Lung microvascular endothelial cell (primary cell): ENCODE measurements at places on chromosomes 13 and 19. TPM values are rescaled to one million over a fixed set of nuclear protein-coding genes. Genes with fewer than 3 reads are reported as not detected.

Gene CGB8
- not detected in 2 replicates for total RNA-seq

GRCh38 chr19:19276851-19277250 is 3.8 kb upstream of the TM6SF2 start:
- DNase-seq: no peak

GRCh38 chr13:29761815-29762214 is 88.6 kb downstream of the UBL3 start:
- DNase-seq: no peak

Gene LSR
- 0.20 and 0.44 TPM in 2 replicates for total RNA-seq

Gene CKAP2
- total RNA-seq: 9.5 and 16.8 TPM in 2 replicates

DNA sequence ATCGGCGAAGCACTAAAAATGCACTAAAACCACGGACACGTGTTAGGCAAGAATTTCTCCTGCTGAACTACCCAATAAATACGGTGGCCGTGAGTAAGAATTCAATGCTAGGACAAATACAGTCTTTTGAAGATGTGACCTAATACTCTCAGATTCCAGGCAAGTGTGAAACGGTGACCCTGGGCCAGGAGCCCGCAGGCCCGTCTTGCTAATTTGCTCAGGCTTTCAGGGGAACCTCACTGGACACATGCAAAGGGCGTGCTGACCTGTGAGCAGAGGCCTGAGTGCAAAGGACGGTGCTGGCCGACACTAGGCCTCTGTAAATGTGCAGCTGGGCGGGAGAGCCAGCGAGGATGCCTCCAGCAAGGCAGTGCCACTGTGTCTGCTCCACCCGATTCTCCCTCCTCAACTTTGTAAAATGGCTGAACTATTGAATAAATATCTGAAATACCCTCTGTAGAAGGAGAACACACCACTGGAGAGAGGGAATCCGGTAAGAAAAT is 70.1 kb downstream of the STK24 start:
- peak; percentile 19 for DNase-seq

DNA sequence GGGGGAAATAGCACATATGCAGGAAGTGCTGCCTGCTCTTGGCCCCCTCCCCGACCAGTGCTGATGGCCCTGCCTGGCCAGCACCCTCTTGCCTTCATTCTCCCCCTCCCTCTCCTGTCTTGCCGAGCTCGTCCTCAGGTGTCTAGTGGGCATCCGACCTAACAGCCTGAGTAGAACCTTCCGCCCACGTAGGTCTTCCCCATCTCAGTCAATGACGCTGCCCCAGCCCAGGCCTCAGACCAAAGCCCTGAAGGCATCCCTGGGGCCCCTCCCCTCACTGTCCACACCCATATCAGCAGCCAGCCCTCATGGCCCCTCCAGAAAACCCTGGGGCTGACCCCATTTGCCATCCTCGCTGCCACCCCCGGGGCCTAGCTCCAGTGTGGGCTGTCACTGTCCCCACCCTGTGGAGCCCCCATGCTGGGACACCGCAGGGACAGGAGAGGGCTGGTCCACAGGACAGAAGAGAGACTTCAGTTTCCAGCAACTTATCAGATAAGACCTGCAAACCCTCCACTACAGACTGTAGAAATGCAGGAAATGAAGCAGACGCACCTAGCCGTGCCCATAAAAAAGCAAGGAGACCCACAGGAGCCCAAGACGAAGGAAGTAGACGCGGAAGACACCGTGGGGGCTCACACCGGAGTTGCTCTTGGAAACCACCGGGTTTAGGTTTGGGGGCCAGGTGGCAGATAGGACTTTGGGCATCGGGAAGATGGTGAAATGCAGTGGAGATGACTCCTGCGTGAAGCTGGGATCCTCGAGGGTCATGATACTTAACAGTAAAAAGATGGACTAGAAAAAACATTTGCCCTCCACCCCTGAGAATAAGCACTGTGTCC is 38.3 kb downstream of the AP1M1 start:
- DNase-seq: no peak

Gene C1QTNF9B
- not detected in 2 replicates for total RNA-seq

- DNase-seq: peak; percentile 72
Observed at GRCh38 chr13:109494925-109495369, 291.4 kb downstream of the IRS2 start.

DNA sequence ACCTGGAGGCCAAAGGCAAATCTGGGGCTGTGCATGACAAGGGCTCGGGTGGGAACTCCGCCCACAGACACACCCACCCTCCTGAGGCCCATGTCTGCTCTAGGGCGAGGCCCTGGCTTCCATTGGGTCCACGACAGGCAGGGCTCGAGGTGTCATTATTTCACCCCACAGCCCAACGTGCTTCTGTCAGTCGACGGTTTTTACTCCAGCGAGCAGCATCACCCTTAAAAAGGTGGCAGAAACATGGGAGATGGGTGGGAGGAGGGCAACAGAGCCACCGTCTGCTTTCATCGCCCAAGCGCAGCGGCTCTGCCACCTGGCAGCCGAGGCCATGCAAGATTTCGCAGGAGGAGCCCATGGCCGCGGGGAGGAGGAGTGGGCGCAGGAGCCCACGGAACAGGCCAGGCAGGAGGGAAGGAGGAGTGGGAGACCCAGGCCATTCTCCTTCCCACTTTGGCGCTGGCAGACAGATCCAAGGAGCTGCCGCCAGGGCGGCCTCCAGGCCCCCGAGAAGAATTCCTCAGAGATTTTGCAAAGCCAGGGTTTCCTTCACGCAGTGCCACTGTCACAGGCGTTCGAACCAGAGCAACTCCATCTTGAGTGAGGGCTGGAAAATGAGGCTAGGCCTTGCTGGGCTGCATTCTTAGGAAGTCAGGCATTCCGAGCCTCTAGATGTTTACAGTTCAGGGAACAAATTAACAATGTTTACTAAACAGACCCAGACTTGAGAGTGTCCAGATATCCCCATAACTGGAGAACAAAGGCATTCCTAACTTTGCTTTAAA is 49.3 kb upstream of the TUBGCP3 start:
- no peak for DNase-seq

DNA sequence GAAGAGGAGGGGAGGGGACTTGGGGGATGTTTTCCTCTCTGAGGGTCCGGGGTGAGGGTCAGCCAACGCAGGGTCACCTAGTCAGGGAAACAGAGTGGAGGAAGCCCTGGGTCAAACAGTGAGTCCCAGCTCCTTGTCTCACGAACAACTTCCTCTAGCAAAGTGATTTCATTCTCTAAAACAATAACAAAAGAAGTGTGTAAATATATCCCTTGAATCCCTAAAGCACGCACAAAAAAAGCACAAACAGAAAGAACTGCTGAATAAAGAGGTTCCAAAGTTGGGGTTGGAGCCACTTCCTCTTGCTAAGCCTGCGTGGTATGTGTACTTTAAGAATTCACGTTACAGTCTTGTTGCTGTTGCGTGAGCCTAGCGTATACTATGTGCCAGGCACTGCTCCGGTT is 1.5 kb upstream of the C5AR2 start:
- DNase-seq: peak; percentile 60

GRCh38 chr19:1841209-1841924 is 6.9 kb downstream of the REXO1 start:
- DNase-seq: no peak

- no peak for DNase-seq
Observed at GRCh38 chr13:89136678-89137077, 1465.5 kb downstream of the SLITRK5 start.

GRCh38 chr19:15248648-15249527 is 16.6 kb upstream of the EPHX3 start:
- DNase-seq: peak; percentile 88

DNA sequence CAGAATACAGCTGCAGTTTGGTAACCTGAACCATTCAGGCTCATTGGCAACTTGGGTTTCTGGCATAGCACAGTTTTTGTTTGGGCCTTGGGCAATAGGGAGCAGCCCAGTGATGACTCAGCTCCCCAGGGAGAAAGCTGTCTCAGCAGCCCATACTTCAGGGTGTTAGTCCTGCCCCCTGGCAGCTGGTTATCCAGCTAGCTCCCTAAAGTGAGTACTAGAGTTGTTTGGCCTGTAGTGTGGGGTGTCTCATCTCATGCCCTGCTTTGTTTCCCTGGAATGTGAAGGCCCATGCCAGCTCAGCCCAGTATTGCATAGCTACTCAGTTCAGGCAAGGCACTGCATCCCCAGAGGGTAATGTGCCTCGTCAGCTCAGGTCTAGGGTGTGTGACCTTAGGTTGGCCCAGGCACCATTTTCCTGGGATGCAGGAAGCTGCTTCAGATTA is 18.2 kb upstream of the ZNF543 start:
- peak; percentile 34 for DNase-seq

DNA sequence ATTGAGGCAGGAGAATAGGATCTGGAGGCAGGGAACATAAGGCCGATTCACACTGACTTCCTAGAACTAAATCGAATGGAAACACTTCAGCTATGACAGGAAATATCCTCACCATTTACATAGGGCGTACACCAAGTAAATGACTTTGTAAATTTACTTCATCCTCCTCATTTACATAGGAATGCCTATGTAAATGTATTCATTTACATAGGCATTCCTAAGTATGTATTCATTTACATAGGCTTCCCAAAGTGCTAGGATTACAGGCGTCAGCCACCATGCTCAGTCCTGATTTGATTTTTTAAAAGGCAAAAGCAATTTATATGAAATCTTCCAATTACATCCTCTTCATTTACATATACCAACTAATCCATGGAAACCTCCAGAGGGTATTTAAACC is 133.1 kb upstream of the RFC3 start:
- DNase-seq: no peak

DNA sequence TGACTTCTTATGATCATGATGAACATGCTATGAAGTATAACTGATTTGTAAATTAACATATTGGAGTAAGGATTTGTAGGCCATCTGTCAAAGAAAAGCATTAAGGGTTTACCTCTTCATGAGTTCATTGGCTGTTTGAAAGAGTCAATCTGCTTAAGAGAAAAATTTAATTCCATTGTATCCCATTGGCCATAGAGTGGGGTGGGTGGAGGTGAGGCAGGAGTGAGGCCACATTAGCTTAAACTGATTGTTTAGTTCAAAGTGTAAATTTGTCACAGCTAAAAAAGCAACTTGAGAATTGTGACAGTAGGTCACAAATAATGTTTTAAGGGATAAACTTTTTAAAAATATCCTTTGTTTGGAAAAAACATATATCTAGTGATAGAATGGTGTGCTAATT is 11.4 kb downstream of the GPR180 start:
- no peak for DNase-seq

GRCh38 chr13:113005076-113005865 is 36.3 kb downstream of the MCF2L start:
- no peak for DNase-seq

Gene IRGC
- not detected in 2 replicates for total RNA-seq

- DNase-seq: peak; percentile 53
Observed at GRCh38 chr13:37486171-37486681, 112.3 kb downstream of the POSTN start.

- DNase-seq: no peak
Observed at GRCh38 chr13:113999618-113999910, 25.7 kb upstream of the C13orf46 start.

Gene ZNF285
- 1.1 and 1.4 TPM in 2 replicates for total RNA-seq

- no peak for DNase-seq
Observed at GRCh38 chr13:66888698-66889097, 341.4 kb downstream of the PCDH9 start.

GRCh38 chr19:5334824-5335500 is 5.7 kb downstream of the PTPRS start:
- no peak for DNase-seq

DNA sequence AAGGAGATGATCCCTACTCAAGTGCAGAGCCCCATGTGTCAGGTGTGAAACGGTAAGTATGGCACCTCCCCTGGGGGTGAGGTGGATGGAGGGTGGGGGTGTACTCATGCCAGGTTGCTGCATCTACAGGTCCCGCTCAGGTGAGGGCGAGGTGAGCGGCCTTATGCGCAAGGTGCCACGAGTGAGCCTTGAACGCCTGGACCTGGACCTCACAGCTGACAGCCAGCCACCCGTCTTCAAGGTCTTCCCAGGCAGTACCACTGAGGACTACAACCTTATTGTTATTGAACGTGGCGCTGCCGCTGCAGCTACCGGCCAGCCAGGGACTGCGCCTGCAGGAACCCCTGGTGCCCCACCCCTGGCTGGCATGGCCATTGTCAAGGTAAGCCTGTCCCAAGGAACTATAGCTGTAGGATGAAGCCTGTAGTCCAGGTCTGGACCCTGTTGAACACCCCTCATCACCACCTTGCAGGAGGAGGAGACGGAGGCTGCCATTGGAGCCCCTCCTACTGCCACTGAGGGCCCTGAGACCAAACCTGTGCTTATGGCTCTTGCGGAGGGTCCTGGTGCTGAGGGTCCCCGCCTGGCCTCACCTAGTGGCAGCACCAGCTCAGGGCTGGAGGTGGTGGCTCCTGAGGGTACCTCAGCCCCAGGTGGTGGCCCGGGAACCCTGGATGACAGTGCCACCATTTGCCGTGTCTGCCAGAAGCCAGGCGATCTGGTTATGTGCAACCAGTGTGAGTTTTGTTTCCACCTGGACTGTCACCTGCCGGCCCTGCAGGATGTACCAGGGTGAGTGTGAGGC is 5.2 kb downstream of the TRIM28 start:
- DNase-seq: no peak

- no peak for DNase-seq
Observed at GRCh38 chr13:104289400-104289799, 1223.2 kb upstream of the SLC10A2 start.

Gene EBI3
- 0.44 and 0.60 TPM in 2 replicates for total RNA-seq

GRCh38 chr13:106161146-106161545 is 374.3 kb downstream of the EFNB2 start:
- peak; percentile 87 for DNase-seq

GRCh38 chr13:112928972-112929782 is 39.8 kb upstream of the MCF2L start:
- peak; percentile 41 for DNase-seq

Gene ZNF99
- total RNA-seq: not detected in 2 replicates

GRCh38 chr19:27681972-27682371 is 1531.0 kb downstream of the UQCRFS1 start:
- no peak for DNase-seq

- peak; percentile 65 for DNase-seq
Observed at GRCh38 chr19:55494172-55494761, 6.0 kb downstream of the SSC5D start.

DNA sequence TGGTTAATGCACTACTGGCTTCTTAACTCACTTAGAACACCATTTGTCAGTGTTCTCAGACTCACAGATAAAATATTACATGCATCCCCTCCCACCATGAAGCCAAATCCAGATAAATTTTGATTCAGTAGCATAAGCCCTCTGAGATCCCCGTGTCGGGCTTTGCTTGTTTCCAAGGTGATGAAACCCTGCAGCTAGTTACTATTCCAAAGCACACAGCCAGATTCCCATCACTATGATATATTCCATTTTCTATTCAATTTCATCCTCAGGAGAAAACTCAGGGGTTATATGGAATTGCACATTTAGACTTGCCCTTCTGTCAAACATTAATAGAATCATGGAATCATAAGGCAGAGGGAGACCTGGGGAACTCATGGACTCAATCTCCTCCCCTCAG is 9.4 kb upstream of the FAM124A start:
- no peak for DNase-seq

DNA sequence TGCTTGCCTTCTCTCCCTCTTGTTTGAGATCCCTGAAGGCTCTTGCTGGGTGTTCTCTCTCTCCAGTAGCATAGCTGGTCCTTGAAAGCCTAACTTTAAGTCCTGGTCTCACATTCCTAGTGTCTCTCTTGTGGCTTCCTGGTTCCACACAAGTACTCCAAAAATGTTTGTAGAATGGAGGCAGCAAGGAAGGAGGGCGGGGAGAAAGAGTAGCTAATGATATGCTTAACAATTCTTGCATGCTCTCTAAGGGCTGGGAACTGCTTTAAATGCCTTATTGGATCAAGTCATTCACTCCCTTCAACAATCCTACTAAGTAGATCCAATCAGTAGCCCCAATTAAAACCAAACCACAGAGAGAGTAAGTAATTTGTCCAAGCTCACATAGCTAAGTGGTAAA is 357.3 kb downstream of the KLF5 start:
- no peak for DNase-seq
